ENCODE measurements at places on chromosomes 16 and 17. TPM values are rescaled to one million over a fixed set of nuclear protein-coding genes. Genes with fewer than 3 reads are reported as not detected.

The TBC1D3 gene
- not detected for total RNA-seq

The NKD1 gene
- 11.8 TPM for total RNA-seq

The TLCD3B gene
- total RNA-seq: not detected

The KRTAP9-8 gene
- not detected for total RNA-seq

The ALOX15B gene
- 3.9 TPM for total RNA-seq

Data from sigmoid colon (tissue), 7 donors.